ENCODE measurements at places on chromosomes 4 and X.

- DNase-seq: no peak
Measured at GRCh38 chr4:26337612-26338011, 16.8 kb downstream of the RBPJ start.

DNA sequence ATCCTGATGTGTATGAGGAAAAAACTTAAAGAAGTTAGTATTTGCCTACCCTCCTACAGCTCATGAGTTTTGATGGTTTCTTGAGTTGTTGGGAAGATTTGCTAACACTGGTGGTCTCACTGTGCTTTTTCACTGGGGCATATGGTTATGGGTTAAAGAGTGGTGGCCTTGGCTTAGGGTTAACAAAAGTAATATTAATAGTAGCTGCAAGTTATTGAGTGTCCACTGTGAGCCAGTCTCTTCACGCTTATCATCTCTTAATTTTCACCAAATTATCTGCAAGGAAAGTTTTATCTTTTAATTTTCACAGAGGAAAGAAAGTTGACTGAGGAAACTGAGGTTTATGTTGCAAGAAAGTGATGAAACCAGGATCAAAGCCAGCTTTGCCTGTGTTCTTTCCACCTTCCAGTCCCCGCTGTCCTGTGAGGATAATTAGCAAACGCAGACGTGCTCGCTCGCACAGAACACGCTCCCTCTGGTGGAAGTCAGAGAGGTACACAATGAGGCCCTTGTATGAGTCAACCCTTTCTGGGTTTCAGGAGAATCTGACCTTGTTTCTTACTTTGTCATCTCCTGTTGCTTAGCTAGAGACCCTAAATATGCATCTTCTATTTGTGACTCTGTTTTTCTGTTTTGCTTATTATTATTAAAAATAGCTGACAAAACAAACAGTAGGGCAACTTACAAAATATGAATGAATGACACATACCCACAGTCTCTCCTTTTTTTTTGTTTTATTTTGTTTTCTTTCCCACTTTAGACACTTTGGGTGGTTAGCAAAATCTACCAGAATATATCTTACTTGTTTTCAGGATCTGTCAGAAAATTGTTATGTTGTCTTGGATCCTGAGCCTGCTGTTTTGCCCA is 94.3 kb downstream of the DDIT4L start:
- DNase-seq: peak; percentile 60

DNA sequence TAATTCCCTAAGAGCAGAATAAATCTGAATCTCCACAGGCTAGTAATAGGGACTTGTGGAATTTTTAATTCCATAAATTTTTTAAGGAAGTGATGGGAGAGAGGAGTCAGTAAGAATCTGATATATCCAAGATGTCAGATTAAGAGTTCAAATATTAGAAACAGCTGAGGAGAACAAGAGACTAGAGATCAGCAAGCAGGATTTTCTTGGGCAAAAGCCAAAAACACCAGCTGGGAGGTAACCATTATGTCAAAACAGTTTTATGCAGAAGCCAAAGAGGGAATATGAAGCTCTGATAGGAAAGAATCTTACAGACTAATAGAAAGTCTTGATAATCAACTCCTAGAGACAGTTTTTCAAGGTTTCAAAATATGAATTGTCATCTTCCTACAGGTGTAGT is 72.2 kb upstream of the RBPJ start:
- no peak for DNase-seq

GRCh38 chr4:44194365-44194764 is 254.2 kb downstream of the KCTD8 start:
- DNase-seq: no peak

GRCh38 chr4:147839200-147839599 is 107.3 kb downstream of the ARHGAP10 start:
- DNase-seq: no peak

DNA sequence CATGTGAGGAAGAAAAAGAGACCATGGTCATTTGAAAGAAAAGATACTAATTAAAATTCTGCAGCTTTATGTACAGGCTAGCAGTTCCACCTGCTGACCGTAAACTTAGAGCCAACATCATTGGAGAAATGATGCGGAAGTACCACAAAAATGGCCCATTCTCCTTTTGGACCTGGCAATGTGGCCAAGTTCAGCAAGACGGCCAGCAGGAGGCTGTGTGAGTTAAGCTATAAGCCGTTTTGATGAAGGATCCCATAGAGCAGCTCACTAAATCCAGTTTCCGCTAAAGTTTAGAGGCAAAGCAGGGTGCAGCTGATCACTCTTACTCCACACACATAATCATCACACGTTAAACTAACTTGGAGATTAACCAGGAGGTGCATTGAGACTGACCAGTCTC is 133.8 kb downstream of the LDB2 start:
- no peak for DNase-seq

- peak; percentile 47 for DNase-seq
Measured at GRCh38 chrX:24902806-24903205, 113.0 kb downstream of the ARX start.

DNA sequence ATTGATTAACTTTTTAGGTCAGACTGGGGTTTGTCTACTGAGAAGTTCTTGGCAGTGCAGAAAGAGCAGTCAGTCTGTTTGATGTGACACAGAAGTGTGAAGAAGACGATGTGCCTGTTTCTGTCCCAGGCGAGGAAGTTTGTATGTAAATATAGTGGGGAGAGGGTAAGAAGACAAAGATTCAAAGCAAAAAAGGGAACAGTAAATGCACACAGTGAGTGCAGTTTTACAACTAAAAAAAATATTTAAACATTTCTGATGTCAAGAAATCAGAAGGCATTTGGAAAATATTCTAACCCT is 264.9 kb downstream of the RAPGEF2 start:
- DNase-seq: no peak

- DNase-seq: no peak
Measured at GRCh38 chr4:78131403-78131802, 74.3 kb downstream of the FRAS1 start.

- peak; percentile 70 for DNase-seq
Measured at GRCh38 chr4:80138551-80139538, 58.5 kb upstream of the PRDM8 start.

GRCh38 chrX:41889317-41890025 is 33.9 kb downstream of the CASK start:
- peak; percentile 2 for DNase-seq

- no peak for DNase-seq
Measured at GRCh38 chr4:121253961-121254360, 89.8 kb upstream of the TNIP3 start.

DNA sequence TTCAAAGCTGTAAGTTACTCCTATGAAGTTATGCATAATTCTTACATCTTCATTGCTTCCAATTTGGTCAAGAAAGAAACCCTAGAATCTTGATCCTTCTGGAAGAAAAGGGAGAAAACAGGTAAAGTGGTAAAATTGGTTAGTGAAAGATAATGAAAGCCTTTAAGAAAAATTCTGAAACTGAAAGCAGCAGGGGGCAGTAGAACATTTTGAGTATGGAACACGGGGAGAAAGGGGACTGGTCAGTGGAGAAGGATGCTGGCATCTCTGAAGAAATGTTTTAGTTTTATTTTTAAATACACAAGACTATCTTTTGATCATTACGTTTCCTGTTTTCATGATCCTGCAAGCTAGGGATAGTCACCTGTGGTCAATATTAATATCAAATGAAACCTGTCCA is 54.3 kb downstream of the SLIT2 start:
- no peak for DNase-seq

- DNase-seq: peak; percentile 18
Measured at GRCh38 chr4:181877329-181877848, 365.8 kb upstream of the TENM3 start.

GRCh38 chr4:100269446-100269845 is 79.2 kb upstream of the DDIT4L start:
- no peak for DNase-seq

DNA sequence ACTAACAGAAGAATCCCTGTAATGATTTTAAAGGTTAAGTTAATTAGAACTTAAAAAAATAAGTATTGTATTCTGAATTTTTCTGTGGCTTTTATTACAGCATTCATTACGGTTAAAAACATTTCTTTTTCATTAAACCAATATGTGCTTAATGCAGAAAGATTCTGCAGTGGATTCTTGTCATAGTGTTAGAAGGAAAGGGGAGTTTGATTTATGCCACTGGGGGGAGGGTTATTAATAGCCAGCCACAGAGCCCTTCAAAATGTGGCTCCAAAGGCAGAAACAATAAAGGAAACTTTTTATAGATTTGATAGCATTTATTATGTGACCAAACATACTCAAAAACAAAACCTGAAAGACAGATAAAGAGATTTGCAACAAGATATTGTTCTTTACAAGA is 9.1 kb downstream of the SMAD1 start:
- no peak for DNase-seq

GRCh38 chrX:153903238-153903980 is 1.1 kb upstream of the AVPR2 start:
- no peak for DNase-seq
